ENCODE measurements at places on chromosomes 7 and 10. TPM values are rescaled to one million over a fixed set of nuclear protein-coding genes. Genes with fewer than 3 reads are reported as not detected.

DNA sequence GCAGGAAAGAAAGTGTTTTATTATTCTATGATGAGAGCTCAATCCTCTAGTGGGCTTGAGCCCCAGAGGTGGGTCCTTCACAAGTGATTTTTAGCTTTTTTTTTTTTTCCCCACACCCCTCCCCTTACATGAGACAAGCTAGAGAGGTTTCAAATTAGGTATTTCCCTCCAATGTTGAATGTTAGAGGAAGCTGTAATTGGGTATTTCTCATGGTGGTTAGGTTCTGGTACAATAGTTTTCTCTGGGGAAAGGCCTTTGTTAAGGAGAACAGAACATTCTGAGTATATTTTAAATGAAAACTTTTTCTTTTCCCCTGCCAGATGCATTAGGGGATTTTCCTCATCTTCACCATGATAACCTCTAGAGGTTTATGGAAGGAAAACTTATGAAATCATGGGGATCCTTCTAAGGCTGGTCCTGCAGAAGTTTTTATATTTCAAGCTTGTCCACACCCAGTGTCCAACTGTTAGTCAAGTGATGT is 1039.7 kb downstream of the NRG3 start:
- no peak for DNase-seq

DNA sequence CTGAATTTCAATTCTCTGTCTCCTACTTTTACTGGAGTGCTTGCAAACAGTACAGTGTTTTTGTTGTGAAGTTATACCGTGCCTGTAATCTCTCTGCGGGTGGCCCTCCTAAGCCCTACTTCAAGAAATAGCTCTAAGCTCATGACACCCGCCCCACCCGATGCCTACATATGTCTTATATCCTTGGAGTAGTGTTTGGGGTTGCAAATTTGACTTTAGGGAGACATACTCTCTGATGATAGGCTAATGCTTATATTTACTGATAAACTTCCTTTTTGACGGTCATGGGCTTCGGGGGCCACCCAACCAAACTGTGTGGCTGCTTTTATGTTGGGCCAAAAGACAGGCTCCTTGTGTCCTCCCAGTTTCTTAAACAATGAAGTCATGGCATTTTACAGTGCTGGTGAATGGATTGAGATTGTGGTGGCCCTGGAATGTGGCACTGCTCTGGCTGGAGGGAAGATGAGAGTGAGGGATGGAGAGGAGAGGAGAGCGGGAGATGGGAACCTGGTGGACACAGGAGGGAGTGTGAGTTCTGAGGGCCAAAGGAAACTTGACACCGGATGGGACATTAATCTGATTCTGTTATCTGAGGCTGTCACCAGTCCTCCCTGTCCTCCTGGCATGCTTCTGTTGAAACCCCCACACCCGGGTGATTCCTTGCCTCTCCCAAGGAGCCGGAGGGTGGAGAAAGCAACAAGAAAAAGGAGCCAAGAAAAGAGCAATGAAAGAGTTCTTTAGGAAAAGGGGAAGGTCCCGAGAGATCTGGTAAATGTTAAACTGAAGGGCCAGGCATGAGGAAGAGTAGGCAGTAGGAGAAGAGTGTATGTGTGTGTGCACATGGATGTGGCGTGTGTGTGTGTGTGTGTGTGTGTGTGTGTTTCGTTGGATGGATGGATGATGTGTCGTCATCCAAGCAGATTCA is 113.3 kb downstream of the TCF7L2 start:
- no peak for DNase-seq

- DNase-seq: no peak
Observed at GRCh38 chr10:80523773-80524172, 13.9 kb upstream of the SH2D4B start.

DNA sequence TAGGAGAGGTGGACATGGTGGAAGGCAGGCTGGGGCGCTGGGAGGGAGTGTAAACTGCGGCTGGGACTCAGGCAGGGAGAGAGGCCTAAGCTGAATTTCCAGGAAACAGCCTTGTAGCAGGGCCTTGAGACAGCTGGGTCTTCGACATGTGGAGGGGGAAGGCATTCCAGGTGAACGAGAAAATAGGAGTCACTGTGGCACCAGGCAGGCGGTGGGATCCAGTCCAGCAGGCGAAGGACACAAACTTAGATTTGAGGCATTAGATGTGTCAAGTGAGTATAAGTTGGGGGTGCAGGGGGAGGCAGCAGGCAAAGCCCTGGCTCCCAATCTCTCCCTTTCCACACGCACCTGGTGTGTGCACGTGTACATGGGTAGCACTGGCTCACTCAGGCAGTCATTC is 105.3 kb downstream of the PTPN20 start:
- no peak for DNase-seq

DNA sequence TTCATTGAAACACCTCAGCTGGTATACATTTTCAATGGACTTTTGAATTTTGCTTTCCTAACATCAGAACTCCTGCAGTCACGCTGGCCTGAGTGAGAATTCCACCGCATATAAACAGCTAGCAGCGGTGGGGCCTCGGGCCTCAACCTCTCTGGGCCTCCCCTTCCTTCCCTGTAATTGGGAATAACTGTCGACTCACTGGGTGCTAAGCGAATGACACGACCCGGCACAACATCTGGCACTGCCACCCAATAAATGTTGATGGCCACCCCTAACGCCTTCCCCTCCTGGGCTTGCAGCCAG is 670 bp downstream of the RCC1L start:
- DNase-seq: no peak

DNA sequence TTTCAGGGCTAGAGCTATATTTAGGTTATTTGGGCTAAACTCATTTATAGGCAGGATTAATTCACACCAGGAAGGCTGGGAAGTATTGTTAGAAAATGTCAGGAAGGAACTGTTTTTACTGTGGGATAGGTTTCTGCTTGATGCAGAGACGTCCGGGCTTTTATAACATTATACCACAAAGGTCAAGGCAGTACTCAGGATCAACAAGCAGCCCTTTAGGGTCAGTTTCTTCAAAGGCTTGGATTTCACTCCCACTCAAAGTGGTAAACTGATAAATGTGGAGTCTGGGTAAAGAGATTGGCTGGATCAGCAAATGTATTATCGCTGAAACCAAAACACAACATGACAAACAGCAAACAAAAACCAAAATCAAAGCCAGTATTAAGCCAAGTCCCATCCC is 127.2 kb downstream of the ARL5B start:
- no peak for DNase-seq

- DNase-seq: no peak
Observed at GRCh38 chr10:79137826-79138225, 69.1 kb downstream of the ZMIZ1 start.

DNA sequence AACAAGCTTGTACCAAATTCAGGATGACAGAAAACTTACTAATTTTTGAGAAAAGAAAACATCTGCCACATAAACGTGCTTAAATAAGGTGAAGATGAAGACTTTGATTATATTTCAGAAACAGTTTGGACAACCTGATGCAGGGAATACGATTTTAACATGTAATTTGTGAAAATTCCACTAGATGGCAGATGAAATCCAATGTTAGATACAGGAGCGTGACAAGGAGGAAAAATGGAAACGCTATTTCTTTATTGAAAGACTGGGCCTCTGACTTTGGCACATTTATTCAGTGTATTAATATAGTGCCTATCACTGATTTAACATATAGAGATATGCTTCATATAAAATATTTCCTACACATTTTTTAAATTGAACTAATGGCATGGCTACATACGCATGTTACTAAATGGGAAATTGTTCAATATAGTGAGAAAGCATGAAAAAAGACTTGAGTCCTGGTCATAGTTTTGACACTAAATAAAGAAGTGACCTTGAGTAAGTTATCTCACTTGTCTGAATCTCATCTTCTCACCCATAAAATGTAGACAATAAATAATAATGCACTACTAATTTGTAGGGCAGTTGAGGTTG is 60.7 kb downstream of the CD36 start:
- DNase-seq: no peak

- DNase-seq: no peak
Observed at GRCh38 chr7:14483663-14484062, 418.9 kb downstream of the DGKB start.

GRCh38 chr7:135206941-135207391 is 4.4 kb downstream of the WDR91 start:
- no peak for DNase-seq

DNA sequence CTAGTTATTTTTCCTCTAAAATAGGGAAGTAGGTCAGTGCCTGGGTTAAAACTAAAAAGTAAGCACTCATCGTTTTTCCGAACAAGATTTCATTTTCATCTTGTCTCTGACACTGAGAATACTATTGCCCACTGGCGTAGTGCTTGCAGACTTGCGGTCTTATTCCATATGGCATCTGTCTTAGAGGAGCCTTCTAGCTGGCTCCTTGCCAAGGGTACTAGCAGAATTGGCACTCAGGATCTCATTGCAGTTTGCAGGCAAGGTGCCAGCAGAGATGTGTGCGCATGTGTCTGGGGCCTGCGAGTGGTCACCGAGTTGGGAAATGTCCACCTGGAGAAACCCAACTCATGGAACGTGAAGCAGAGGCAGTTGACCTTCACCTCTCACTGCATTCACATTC is 143.4 kb downstream of the CELF2 start:
- no peak for DNase-seq

- no peak for DNase-seq
Observed at GRCh38 chr10:103921248-103921647, 3.3 kb upstream of the STN1 start.

DNA sequence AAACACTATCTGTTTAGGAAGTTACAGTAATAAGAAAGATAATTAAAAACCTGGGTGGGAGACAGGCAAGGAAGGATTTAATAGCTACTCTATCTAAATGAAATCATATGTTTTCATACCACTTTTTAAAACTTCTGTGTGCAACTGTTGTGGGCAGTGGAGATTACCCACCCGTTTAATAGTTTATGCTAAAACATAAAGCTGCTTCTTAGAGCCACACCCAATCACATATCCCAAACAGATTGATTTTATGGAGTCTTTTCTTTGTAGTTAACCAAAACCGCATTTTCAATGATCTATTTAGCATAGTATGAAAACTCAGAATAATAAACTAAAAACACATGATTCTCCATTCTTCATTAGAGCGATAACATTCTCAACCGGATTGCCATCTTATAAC is 304.1 kb downstream of the AGMO start:
- no peak for DNase-seq

DNA sequence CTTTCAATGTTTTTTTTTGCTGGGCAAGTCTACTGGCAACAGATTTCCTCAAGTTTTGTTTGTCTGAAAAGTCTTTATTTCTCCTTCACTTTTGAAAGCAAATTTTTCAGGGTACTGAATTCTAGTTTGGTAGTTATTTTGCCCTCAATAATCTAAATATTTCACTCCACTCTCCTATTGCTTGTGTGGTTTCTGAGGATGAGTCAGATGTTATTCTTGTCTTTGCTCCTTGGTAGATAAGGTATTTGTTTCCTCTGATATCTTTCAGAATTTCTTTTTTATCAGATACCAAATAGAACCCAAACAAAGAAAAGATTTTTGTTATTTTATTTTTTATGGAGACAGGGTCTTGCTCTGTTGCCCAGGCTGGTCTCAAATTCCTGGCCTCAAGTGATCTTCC is 99.2 kb upstream of the MALRD1 start:
- DNase-seq: no peak

- DNase-seq: no peak
Observed at GRCh38 chr7:106376026-106376799, 91.4 kb upstream of the NAMPT start.

GRCh38 chr7:101060992-101061391 is 24.3 kb upstream of the TRIM56 start:
- no peak for DNase-seq

GRCh38 chr10:128069351-128070051 is 56.7 kb downstream of the MKI67 start:
- peak; percentile 74 for DNase-seq

The ADARB2 gene
- 13.0 TPM for total RNA-seq

The CLRN3 gene
- 0.55 TPM for total RNA-seq

The ASAH2 gene
- total RNA-seq: 8.7 TPM

The TRPV6 gene
- 4.5 TPM for total RNA-seq

The STEAP4 gene
- 27.1 TPM for total RNA-seq

Measured in testis (tissue), 5 donors.